ENCODE measurements at places on chromosomes 2 and 18.

DNA sequence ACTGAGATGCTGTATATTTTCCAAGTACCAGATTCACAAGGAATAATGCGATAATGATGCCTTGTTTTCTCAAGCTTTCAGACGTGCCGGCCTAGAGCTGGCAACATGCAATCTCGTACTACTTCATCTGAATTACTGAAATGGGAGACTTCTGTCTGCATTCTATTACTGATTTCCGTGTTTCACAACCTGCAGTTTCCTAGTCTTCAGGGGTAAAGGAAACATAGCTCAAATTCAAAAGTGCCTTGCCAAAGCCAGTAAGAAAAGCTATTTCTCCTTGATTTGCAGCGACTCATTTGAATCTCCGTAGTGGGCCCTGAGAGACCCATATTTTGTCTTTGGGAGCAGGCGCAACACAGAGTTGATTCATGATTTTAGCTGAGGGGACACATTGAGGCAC, 289.0 kb downstream of the CNTNAP5 start:
- DNase-seq = no peak

DNA sequence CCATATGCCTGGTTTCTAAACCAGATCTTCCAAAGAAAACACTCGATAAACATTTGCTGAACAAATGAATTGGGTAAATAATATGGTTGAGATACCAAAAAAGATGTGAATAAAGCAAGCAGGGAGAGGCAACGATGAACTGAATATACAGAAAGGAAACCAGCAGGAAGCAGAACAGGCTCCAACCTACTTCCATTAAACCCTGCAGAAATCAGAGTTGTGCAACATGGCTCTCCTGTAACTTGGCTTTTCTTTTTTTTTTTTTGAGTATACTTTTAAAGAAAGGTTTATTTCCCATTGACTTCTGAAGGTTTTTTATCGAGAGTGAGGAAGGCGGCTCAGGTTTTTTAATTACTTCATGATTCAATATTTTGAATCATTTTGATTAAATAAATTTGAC, 23.5 kb downstream of the ITSN2 start:
- no peak for DNase-seq

- no peak for DNase-seq
These were observed 127.0 kb downstream of the EML6 start for GRCh38 chr2:54850171-54851122.

GRCh38 chr2:151638191-151638933, 95.9 kb downstream of the NEB start:
- DNase-seq = no peak

GRCh38 chr18:41012194-41012593, 942.8 kb upstream of the PIK3C3 start:
- DNase-seq = no peak

- no peak for DNase-seq
These were observed 11.0 kb upstream of the OSR1 start for GRCh38 chr2:19369341-19369955.

- DNase-seq = no peak
These were observed 139.6 kb downstream of the CABLES1 start for GRCh38 chr18:23274638-23275482.

DNA sequence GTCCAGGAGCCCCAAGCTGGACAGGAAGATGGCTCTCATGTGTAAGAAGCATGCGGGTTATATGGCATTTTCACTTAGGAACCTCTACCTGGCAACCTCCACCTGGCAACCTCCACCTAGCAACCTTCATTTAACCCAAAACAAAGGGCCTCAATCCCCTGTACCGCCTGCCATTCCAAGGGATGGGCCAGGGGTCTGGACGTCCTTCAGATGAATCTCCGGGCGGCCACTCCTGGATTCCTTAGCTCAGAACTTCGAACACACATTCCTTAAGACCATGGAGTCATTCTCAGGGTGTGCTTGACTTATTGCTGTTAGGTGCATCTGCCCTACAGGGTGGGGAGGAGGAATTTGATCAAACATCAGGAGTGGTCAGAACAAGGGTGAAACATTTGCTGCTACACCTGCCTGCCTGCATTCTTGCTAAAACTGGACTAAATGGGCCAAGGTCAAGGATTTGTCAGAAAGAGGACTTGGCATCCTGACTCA, 277.6 kb downstream of the PHLPP1 start:
- no peak for DNase-seq

DNA sequence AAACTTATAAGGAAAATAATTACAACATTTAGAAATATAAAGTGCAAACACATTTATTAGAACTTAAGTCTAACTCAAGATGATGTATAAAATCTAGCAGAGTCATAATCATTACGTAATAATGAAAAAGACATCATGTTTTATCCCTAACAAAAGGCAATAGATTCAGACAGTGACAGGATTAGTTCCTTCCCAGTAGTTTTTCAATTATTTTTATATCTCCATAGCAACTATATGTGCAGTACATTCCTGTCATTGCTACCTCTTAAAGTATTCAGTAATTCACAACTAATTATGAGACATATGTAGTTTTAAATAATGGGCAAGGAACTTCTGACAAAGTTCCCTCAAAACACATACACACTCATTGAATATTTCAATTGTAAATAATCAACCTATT, 687.9 kb downstream of the CCDC85A start:
- DNase-seq = no peak

- no peak for DNase-seq
These were observed 114.7 kb downstream of the CPS1 start for GRCh38 chr2:210671065-210671464.

DNA sequence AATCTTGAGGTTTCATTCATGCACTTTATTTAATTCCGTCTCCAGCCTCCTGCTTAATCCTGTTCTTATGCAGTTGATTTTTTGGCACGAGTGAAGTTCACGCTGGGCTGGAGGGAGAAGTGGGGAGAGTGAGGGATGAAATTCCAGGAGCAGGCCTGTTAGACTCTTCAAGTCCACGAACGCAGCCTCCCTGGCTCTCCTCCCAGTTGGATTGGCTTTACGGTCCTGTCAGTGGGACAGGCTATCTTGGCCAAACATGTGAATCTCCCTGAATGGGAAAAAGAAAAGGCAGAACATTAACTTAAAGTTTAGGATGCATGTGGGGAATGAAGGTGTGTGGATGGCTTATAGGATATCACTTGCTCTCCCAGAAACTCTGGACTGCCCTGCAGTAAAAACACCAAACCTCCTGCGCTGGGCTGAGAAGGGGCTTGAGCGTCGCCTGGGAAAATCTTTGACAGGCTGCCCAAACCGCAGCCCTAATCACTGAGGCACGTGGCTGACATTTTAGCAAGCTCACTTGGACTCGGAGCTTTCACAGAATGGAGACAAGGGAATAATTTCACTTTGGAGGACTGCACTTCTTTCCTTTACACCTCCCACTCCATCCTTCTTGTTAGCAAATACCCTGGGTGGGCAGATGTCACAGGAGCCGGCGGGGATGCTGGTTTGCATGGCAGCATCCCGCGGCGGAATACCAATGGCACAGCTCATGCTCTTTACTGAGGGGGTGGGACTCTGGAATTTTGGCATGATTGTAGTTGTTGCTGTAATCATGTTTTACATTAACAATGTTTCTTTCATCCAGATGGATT, 93.9 kb downstream of the ACKR3 start:
- DNase-seq = peak; percentile 91

- DNase-seq = no peak
These were observed 281.1 kb upstream of the NCKAP5 start for GRCh38 chr2:133849341-133849740.

DNA sequence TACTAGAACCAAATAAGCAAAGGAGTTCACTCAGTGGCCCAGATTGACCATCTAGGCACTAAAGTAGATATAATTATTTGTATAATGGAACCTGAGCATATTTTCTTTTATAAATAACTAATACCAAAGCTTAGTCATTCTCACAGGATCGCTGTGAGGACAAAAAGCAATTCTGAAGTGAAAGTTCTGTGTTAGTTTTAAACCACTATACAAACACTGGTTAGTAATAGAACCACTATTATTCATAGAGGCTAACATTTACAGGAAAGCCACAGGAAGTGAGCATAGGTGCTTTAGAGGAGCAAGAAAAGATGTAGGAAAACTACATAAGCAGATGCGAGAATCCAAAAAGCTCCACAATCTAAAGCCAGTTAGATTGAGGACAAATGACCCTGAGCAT, 364.7 kb downstream of the XIRP2 start:
- DNase-seq = no peak

DNA sequence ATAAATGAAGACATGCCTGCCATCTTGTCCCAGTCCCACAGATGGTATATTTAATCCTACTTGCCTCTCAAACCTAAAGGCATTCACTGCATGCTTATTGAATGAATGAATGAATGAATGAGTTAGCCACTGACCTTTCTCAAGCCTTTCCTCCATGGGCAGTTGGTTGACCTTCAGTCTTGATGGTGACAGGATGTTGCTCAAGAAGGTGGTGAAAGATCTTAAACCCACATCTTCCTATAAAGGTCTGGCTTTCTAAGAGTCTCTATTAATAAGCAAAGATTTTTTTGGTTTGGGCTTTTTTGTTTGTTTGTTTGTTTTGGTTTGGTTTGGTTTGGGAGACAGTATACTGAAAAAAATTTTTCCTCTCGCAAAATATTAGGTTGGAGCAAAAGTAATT, 41.7 kb downstream of the KIAA2012 start:
- DNase-seq = no peak

DNA sequence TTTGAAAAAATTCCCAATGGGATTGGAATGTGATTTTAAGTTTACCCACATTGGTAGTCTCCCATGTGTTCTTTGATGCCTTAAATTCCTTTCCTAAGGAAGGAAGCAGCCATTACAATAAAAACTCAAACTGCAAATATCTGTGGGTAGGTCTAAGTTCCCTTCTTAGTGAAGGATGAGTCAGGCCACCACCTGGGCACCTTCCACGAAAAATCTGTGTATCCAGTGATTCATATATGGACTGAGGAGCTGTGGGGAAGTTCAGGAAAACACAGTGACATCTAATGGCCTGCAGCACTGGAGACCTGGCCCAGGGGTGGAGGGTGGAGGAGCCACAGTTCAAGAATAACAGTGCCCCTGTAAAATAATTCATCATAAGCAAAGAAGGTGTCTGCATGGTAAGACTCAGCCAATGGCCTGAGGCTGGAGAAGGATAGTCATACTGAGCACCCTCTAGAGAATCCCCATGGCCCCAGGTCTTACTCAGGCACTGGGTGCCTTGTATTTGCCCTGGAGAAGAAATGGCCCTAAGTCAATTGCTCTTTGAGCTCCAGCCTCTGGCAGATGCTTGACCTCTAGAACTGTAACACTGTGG, 248.6 kb downstream of the SP3 start:
- no peak for DNase-seq

GRCh38 chr18:52277785-52278184, 62.2 kb upstream of the DCC start:
- DNase-seq = no peak

DNA sequence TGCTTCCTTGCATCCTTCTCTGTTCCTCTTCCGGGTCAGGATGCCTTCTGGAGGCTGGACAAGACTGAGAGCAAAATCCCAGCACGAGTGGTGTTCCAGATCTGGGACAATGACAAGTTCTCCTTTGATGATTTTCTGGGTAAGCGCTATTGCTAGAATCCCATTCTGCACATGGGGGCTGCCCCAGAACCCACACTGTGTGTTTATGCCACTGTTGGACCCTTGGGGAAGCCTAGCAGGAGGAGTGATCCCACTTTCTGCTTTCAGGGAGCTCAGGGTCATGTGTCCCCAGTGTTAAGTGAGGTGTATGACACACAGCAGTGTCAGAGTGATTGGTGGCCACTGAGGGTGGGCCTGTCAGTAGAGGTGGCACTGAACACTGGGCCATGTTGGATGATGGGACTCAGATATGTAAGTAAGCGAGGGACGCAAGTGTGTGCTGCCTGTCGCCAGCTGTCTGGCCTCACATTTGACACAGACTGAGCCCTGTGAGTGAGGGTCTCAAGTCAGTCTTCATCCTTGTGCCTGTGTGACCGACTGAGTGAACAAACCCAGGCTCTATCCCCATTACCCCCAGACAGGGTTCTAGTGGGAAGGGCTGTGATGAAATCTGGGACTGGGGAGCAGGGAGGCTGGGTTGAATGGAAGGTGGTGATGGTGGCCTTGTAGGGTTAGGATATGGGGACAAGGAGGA, 220.9 kb downstream of the DYSF start:
- no peak for DNase-seq

GRCh38 chr2:68189991-68190784, 32.5 kb downstream of the PNO1 start:
- DNase-seq = no peak

GRCh38 chr18:22098563-22098989, 70.8 kb upstream of the GATA6 start:
- DNase-seq = no peak

GRCh38 chr2:170214309-170214948, 36.5 kb downstream of the MYO3B start:
- DNase-seq = no peak

DNA sequence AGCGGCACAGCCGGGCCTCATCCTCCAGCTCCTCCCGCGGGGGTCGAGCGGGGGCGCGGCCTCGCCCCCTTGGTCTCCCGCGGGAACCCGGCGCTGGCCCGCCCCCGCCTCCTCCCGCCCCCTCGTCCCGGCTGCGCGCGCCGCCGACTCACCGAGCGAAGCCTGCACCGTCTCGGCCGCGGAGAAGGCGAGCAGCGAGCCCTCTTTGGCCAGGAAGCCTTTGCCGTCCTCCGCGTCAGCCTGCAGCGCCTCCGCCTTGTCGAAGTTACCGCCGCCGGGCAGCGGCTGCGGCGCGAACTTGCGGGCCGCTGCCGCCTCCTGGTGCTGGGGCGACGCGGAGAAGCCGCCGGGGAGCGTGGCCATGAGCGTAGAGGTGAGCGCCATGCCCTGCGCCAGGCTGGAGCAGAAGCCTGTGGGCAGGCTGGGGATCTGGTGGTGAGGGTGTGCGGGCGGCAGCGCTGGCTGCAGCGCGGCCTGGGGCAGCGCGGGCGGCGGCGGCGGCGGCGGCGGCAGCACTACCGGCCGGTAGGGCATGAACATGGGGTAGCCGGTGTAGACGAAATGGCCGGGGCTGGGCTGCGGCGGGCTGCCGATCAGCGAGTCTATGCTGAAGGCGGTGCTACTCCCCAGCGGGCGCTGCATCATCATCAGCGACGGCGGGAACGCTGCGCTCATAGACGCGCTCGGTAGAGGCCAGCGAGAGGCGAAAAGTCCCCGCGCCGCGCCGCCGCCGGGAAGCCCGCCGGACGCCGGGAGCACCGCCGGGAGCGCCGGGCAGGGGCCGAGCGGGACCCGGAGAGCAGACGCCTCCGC, 683 bp downstream of the GBX2 start:
- no peak for DNase-seq
